ENCODE measurements at places on chromosomes 12 and 14. TPM values are rescaled to one million over a fixed set of nuclear protein-coding genes. Genes with fewer than 3 reads are reported as not detected.

GRCh38 chr12:128116537-128116936 lies 150.4 kb upstream of the TMEM132C start:
- H3K4me3 ChIP-seq, result no peak overlapping the region
- no peaks in the 10 kb centered on the region for H3K4me1 ChIP-seq
- DNase-seq, result no peak
- H3K27me3 ChIP-seq, result no peaks in the 10 kb centered on the region
- H3K36me3 ChIP-seq, result no peaks in the 10 kb centered on the region

DNA sequence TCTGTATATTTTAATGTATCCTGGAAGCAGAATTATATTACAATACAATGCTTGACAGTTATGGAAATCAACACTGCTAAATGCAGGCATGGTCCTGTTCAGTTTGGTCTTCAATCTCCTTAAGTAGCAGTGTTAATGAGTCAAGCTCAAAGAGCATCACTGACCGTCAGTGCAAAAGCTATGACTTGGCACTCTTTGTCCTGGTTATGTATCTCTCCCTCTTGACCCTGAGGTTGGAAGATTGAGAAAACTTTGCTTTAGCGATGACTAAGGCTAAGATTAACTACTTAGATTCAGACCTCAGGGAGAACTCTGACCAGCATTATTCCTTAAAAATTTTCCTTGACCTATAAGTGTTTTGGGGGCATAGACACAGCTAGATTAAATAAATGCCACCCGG lies 10.9 kb downstream of the CLEC7A start:
- H3K27ac ChIP-seq, result no peak overlapping the region
- no peak for DNase-seq
- H3K4me3 ChIP-seq, result no peak overlapping the region
- H3K27me3 ChIP-seq, result no peaks in the 10 kb centered on the region

DNA sequence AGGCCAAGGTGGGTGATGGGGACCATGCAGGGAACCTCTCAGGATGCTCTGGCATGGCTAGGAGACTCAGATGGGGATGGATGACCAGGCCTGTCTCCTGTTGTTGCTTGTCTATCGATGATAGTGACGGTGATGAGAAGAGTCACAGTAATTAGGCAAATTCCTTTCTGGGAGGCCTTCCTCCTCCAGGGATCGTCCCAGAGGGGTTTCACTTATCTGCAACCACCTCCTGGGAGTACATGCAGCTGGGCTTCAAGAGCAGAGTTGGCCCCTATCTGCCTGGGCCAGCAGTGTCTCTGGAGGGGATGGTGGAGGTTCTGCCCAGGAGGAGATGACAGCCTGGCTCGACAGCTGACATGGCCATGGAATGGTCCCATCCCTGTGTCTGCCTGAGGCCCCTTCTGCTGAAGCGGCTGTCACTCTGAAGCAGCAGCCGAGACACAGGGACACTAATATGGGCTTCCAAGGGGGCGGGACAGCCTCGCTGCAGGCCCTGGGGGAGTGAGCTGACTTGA lies 27.5 kb upstream of the OAS1 start:
- no peak for DNase-seq
- no peak overlapping the region for H3K4me3 ChIP-seq
- H3K27ac ChIP-seq, result no peak overlapping the region
- H3K27me3 ChIP-seq, result peaks cover 4% of the 10 kb centered on the region
- H3K4me1 ChIP-seq, result no peaks in the 10 kb centered on the region

DNA sequence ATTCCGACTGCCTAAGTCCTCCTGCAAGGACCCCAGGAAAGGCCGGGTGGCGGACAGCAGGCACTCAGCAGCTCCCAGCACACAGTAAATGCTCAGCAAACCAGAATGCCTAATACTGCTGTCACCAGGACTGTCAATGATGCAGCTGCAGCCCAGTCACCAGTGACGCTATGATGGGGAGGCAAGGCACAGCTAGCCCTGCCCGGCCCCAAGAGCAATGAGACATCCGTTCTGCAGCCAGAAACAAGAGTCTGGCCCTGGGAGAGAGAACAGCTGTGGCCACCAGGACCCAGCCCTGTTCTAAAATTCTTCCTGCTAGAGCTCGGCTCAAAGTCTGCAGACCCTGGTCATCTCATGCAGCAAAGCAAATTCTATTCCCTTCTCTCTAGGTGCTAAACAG lies 69.8 kb downstream of the NCOR2 start:
- H3K27me3 ChIP-seq, result no peaks in the 10 kb centered on the region
- H3K36me3 ChIP-seq, result peaks cover 3% of the 10 kb centered on the region
- peak overlapping the region; percentile 83 for H3K27ac ChIP-seq
- DNase-seq, result peak; percentile 87
- no peak overlapping the region for H3K4me3 ChIP-seq
- H3K4me1 ChIP-seq, result peaks cover 50% of the 10 kb centered on the region

Gene NTN4
- 22.6 TPM for total RNA-seq

Gene CELA1
- not detected for total RNA-seq

Gene NTF3
- 8.9 TPM for total RNA-seq

Gene SLC2A13
- total RNA-seq, result 10.2 TPM
